Stimulated activated CD4-positive, alpha-beta T cell treated with anti-CD3 and anti-CD28 coated beads, Interleukin-2, amount 100 ng/mL, for 4 hours (primary cell): ENCODE measurements at places on chromosomes 1 and 21.
A peak's percentile ranks its signal among the peaks of the same experiment; 100 is the strongest.

GRCh38 chr1:32361674-32362473 lies 411 bp downstream of the FAM229A start:
- DNase-seq = peak; percentile 22

GRCh38 chr1:110152133-110152785 lies 2.0 kb downstream of the SLC6A17 start:
- no peak for DNase-seq

- no peak for DNase-seq
These were observed 48.1 kb downstream of the TENT5C start for GRCh38 chr1:117653732-117654492.

DNA sequence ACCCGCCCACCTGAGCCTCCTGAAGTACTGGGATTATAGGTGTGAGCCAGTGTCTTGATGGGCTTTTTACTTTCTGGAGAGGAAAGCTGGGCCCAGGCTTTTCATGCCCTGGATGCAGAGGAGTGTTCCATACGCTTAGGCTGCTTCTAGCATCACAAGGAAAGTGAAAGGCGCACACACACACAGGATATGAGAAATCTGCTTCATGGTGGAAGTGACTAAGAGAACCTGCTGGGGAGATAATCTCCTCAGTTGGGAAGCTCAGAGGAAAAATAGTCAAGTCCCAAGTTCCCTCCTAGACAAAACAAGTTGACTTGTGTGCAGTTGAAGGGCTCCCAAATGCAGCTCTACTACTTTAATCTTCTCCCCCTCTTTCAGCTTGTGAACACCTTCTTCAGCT lies 2.2 kb downstream of the NUDC start:
- no peak for DNase-seq

DNA sequence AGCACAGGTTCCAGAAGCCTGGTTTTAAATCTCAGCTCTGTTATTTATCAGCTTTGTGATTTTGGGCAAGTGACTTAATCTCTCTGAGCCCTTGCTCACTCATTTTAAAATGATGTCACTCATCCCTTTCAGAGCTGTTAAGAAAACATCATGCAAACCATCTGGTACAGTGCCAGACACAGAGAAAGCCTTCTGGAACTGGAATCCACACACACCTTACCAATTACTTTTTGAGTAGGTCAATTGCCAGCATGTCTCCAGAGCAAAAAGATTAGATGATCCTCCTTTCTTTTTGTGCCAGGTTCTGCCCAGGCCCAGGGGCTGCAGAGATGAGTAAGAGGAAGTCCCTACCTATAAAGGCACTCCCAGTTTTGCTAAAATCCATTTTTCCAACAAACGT lies 61.3 kb downstream of the ROR1 start:
- DNase-seq = no peak
